Omental fat pad (tissue), 4 donors: ENCODE measurements at places on chromosomes 12 and 14. TPM values are rescaled to one million over a fixed set of nuclear protein-coding genes. Genes with fewer than 3 reads are reported as not detected.

- DNase-seq = peak; percentile 81
Measured at GRCh38 chr12:26884765-26885576, 52.0 kb upstream of the ITPR2 start.

GRCh38 chr14:61570549-61571290, 124.6 kb upstream of the HIF1A start:
- DNase-seq = no peak

GRCh38 chr12:32502693-32503502, 103.5 kb downstream of the FGD4 start:
- no peak for DNase-seq

GRCh38 chr12:80382254-80382653, 61.8 kb upstream of the PTPRQ start:
- DNase-seq = no peak

- no peak for DNase-seq
Measured at GRCh38 chr12:75489613-75490210, 9.2 kb downstream of the GLIPR1 start.

- no peak for DNase-seq
Measured at GRCh38 chr14:91554535-91555332, 44.6 kb upstream of the PPP4R3A start.

DNA sequence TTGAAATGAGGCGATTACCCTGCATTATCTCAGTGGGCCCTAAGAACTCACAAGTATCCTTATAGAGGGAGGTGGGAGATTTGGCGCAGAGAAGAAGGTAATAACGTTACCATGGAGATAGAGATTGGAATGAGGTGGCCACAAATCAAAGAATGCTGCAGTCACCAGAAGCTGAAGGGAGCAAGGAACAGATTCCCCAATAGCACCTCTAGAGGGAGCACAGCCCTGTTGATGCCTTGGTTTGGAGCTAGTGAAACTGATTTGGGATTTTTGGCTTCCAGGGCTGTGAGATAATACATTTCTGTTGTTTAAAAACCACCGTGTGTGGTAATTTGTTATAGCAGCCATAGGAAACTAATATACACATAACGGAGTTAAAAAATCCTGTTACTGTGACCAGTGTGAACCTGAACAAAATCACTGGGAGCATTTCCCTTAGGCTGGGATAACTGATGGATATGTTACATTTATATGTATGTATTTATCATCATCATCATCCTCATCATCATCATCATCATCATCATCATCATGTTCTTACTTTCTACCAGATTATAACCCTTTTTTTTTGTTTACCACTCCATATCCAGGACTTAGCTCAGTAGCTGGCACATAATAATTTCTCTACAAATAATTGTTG, 100.3 kb downstream of the LIN7A start:
- no peak for DNase-seq

DNA sequence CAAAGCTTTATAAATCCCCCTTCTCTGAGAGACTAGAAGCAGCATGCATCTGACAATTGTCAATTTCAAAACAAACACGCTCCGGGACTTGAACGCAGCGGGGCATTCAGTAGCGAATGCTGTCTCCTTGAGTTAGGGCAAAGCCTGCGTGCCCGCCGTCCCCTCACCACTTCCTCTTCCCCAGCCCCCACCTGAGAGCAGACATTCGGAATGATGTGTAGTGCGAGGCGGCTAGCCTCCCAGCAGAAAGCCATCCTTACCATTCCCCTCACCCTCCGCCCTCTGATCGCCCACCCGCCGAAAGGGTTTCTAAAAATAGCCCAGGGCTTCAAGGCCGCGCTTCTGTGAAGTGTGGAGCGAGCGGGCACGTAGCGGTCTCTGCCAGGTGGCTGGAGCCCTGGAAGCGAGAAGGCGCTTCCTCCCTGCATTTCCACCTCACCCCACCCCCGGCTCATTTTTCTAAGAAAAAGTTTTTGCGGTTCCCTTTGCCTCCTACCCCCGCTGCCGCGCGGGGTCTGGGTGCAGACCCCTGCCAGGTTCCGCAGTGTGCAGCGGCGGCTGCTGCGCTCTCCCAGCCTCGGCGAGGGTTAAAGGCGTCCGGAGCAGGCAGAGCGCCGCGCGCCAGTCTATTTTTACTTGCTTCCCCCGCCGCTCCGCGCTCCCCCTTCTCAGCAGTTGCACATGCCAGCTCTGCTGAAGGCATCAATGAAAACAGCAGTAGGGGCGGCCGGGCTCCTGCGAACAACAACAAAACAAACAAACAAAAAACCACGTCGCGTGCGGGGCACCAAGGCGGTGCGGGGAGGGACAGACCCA, 2.2 kb downstream of the PRMT8 start:
- no peak for DNase-seq

GRCh38 chr14:38410442-38410841, 154.5 kb upstream of the CLEC14A start:
- DNase-seq = no peak

DNA sequence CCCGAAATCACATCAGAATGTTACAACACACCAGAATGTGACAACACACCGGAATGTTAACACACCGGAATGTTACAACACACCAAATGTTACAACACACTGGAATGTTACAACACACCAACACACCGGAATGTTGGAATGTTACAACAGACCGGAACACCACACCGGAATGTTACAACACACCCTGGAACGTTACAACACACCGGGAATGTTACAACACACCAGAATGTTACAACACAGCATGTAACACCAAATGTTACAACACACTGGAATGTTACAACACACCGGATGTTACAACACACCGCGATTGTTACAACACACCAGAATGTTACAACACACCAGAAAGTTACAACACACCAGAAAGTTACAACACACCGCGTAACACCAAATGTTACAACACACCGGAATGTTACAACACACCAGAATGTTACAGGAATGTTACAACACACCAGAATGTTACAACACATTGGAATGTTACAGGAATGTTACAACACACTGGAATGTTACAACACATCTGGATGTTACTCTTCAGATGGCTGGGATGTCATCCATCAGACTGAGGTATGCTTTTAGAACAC, 21.1 kb downstream of the CHFR start:
- no peak for DNase-seq

DNA sequence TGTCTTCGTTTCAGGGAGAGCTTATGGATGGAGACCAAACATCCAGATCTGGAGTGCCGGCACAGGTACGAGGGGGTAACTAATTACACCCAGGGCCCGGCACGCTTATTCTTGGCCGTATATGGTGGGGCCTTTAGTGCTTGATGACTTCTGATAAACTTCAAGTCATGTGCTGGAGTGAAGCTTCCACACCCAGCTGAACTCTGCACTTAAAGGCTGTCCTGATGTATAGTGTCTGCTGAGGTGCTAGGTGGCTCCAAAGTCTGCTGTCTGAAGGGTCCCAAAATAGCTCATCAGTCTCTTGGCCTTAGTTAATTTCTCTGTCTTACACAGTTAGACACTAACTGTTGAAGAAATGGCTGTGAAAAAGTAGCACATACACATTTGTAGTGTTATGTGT, 17.9 kb downstream of the RNF34 start:
- DNase-seq = no peak

- no peak for DNase-seq
Measured at GRCh38 chr12:52551216-52551865, 1.6 kb downstream of the KRT71 start.

GRCh38 chr12:11408096-11408495, 12.7 kb upstream of the PRB2 start:
- no peak for DNase-seq

DNA sequence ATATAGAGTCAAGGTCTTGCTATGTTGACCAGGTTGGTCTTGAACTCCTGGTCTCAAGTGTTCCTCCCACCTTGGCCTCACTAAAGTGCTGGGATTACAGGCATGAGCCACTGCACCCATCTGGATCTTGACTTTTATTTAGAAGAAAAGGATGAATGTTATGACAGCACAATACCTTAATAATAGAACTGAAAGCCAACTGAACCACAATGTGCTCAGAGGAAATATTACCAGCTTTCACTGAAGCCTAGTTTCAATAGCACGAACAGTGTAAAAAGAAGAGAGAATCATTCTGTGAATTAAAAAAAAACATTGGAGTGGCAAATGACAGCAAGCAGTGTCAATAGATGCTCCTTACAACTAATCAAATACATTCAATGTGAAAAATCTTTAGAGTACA, 239.2 kb upstream of the RMST start:
- no peak for DNase-seq

GRCh38 chr14:64767215-64767964, 63.2 kb downstream of the PLEKHG3 start:
- no peak for DNase-seq

DNA sequence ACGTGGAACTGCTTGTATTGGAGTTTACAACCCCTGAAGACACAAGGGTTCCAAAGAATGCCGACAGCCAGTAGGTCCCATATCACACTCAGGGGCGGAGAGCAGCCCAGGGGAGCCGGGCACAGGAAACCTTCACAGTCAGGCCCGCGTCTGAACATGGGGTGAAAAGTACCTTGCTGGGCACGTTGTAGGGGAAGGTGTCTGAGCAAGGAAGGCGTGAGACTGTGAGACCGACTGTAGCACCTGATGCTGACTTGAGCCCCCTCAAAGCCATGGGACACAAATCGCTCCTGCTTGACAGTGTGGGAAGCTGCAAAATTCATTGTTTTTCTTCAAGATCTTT, 14.7 kb downstream of the RIMBP2 start:
- no peak for DNase-seq

GRCh38 chr12:115661112-115661511, 616.4 kb downstream of the MED13L start:
- no peak for DNase-seq

DNA sequence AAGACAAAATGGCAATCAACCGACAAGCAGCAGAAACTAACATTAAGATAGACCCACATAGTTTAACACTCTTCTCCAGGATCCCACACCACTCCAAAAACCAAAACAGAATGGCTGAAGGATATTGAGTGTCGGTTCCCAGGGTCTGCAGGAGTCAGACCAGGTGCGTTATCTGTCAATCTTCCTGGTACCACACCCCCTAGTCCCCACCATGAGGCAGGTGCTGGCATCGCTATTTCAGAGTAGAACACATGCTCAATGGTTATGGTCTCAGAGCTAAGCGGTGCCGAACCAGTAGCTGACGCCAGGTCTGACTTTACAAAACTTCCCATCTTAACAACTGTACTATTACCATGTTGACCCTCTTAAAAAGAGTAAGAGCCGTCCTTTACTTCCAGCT, 10.2 kb downstream of the STX2 start:
- no peak for DNase-seq

DNA sequence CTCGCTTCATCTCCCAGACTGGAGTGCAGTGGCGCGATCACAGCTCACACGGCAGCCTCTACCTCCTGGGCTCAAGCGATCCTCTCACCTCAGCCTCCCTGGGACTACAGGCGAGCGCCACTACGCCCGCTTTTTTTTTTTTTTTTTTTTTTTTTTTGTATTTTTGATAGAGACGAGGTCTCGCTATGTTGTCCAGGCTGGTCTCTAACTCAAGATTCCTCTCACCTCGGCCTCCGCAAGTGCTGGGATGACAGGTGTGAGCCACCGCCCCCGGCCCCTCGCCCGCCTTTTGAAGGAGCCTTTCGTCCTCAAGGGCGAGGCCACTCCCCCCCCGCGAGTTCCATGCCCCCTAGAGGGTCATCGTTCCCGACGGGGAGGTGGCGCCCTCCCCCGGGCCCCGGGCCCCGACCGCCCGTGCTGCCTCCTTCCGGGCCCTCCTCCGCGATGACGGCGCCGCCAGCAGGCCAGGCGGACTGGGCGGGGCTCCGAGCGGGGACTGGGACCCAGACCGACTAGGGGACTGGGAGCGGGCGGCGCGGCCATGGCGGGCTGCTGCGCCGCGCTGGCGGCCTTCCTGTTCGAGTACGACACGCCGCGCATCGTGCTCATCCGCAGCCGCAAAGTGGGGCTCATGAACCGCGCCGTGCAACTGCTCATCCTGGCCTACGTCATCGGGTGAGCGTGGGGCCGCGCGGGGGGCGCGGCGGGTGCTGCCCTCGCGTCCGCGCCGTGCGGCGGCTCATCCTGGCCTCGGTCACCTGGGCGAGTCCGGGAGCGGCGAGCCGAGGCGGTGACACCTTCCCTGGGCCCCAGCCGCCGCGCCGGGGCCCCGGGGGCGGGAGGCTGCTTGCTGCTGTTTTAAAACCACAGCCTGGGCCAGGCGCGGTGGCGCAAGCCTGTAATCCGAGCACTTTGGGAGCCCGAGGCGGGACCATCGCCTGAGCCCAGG, at the start of gene P2RX4:
TSS of gene P2RX4 (plus strand) at position 506 of the 949 bp plus-strand sequence. CDS start at position 542, 36 bp downstream.
- DNase-seq = peak; percentile 33

GRCh38 chr12:109696485-109697269, 16.9 kb upstream of the FAM222A start:
- DNase-seq = no peak

GRCh38 chr14:68694516-68695235, 98.2 kb downstream of the ZFP36L1 start:
- DNase-seq = no peak

- no peak for DNase-seq
Measured at GRCh38 chr14:104239185-104239775, 100.9 kb downstream of the KIF26A start.

GRCh38 chr14:103909531-103910261, 18.6 kb upstream of the TDRD9 start:
- no peak for DNase-seq

DNA sequence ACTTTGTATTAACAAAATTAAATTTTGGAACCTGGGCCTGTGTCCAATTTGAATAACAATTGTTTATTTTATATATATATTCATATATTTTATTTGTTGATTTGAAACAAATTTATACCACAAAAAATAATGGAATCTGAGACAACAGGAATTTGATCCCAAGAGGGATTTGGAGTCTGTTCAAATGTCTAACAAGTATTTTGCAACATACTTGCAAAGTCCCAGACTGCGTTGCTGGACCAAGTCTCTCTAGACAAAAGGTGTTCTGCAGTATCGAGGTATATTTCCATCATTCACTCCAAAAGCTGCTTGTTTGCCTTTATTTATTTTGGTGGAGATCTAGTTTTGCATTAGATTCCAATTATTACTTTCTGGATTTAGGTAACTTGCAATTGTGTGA, 68.7 kb upstream of the PTPRR start:
- DNase-seq = no peak

GRCh38 chr12:82176026-82176425, 182.2 kb downstream of the CCDC59 start:
- DNase-seq = no peak

ACVRL1 gene
- 69.3 TPM for total RNA-seq

NAV3 gene
- total RNA-seq = 12.5 TPM

KRT71 gene
- total RNA-seq = not detected

ADCY4 gene
- 41.1 TPM for total RNA-seq

MSRB3 gene
- 36.8 TPM for total RNA-seq

SERPINA3 gene
- 111 TPM for total RNA-seq

PRR4 gene
- total RNA-seq = 1.5 TPM

THTPA gene
- total RNA-seq = 16.9 TPM

DIO2 gene
- total RNA-seq = 1.3 TPM

PPP1R1A gene
- 132 TPM for total RNA-seq

SLC38A4 gene
- total RNA-seq = not detected

CCDC175 gene
- total RNA-seq = not detected

ADAM20 gene
- 3.2 TPM for total RNA-seq

SHMT2 gene
- 55.0 TPM for total RNA-seq
